Kidney (tissue), 22 donors: ENCODE measurements at places on chromosomes 1 and 21. TPM values are rescaled to one million over a fixed set of nuclear protein-coding genes. Genes with fewer than 3 reads are reported as not detected.

Gene UBASH3A
- total RNA-seq = 2.7 TPM

Gene NLRP3
- 4.0 TPM for total RNA-seq

- peak; percentile 68 for DNase-seq
Measured at GRCh38 chr21:43361493-43362296, 65.2 kb downstream of the SIK1 start.

Gene RGS4
- 3.1 TPM for total RNA-seq

GRCh38 chr1:3928586-3928985 lies 28.5 kb upstream of the C1orf174 start:
- no peak for DNase-seq

Gene CTSS
- 109 TPM for total RNA-seq

- DNase-seq = no peak
Measured at GRCh38 chr1:186511761-186512637, 51.1 kb upstream of the PDC start.

Gene RRAGC
- 27.3 TPM for total RNA-seq

DNA sequence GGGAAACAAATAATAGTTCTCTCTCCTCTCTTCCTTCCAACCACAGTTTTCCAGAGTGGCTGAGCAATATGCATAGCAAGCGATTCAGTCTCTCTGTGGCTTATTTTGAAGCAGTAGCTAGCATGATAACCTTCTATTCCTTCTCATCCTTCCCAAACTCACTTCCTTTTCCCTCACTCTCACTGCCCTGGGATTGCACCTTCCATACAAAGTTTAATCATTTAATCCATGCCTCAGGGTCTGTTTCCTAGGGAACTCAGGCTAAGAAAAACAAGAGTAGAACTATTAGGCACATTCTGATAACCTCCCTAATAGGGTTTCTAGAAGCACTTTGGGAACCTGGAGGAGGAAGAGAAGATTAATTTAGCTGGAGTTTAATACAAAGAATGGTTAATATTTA lies 97.7 kb upstream of the S1PR1 start:
- DNase-seq = no peak

DNA sequence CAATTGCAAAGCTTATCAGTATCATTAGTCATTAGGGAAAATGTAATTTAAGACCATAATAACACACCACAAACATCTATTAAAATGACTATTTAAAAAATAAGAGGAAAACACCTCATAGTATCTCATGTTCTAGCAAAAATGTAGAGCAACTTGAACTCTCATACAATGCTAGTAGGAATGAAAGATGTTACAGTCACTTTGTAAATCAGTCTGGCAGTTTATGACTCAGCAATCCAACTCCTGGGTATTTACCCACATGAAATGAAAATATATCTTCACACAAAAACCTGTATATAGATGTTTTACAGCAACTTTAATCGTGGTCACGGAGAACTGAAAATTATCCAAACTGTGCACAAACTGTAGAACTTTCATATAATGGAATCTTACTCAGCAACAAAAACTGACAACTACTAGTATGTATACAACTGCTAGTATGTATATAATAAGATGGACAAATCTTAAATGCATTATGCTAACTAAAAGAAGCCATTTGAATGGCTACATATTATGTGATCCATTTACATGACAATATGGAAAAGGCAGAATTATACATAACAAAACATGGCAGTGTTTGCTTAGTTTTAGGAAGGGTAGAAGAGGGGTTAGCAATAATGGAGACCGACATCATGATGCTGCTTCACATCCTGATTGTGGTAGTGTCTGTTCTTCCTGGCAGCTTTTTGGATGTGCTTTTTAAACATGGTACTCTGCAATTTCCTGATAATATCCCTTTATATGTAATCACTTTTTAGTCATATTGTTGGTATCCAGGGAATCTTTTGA lies 267.0 kb downstream of the KCTD3 start:
- no peak for DNase-seq

Gene CFHR4
- 0.35 TPM for total RNA-seq

- DNase-seq = no peak
Measured at GRCh38 chr1:9434247-9435152, 104.8 kb upstream of the SLC25A33 start.

- DNase-seq = peak; percentile 67
Measured at GRCh38 chr1:17551755-17552234, 12.3 kb downstream of the ARHGEF10L start.

DNA sequence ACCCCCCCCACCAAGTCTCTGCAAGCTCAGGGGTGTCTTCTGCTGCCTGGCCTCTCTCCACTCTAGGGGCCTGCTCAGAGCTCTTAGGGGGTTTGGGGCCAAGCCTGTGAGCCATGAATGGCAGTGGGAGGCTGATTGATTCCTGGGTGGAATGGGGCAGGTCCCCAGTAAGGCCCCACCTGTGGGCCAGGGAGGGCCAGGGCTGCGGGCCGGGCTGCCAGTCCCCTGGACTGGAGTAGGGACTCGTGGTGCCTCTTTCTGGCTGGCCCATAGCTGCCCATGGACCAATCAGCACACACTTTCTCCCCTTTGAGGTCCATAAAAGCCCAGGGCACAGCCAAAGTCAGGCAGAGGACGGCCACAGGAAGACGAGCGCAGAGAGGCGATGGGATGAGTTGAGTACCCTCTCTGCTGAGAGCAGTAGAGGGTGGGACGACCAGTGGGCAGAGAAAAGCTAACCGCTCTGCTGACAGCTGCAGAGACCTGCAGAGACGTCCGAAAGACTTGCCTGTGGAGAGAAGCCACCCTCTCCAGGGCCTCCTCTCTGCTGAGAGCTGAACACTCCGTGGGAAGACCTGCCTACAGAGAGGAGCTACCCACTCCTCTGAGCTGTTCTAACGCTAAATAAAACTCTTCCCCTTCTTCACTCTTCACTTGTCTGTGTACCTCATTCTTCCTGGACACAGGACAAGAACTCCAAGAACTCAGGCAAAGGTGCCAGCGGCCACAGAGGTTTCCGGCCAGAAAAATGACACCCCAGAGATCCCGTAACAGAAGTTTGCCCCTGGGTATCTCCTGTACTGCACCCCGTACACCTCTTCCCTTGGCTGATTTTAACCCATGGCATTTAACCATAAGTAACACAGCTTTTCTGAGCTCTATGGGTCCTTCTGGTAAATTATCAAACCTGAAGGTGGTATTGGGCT lies 38.2 kb upstream of the TARDBP start:
- no peak for DNase-seq

Gene GPR37L1
- total RNA-seq = 0.13 TPM
